ENCODE measurements at places on chromosomes 6 and 20.

GRCh38 chr20:50877232-50877743, 53.9 kb downstream of the ADNP start:
- no peaks in the 10 kb centered on the region for H3K36me3 ChIP-seq
- no peaks in the 10 kb centered on the region for H3K27me3 ChIP-seq
- H3K27ac ChIP-seq: no peak overlapping the region
- no peak for DNase-seq
- no peaks in the 10 kb centered on the region for H3K4me1 ChIP-seq

- H3K4me3 ChIP-seq: no peak overlapping the region
- H3K27me3 ChIP-seq: no peaks in the 10 kb centered on the region
- no peaks in the 10 kb centered on the region for H3K36me3 ChIP-seq
- DNase-seq: no peak
- H3K27ac ChIP-seq: no peak overlapping the region
Measured at GRCh38 chr6:85136310-85136709, 313.6 kb upstream of the NT5E start.

- no peaks in the 10 kb centered on the region for H3K27me3 ChIP-seq
- H3K4me3 ChIP-seq: no peak overlapping the region
- no peak overlapping the region for H3K27ac ChIP-seq
- H3K36me3 ChIP-seq: no peaks in the 10 kb centered on the region
- DNase-seq: no peak
Measured at GRCh38 chr20:36405255-36405654, 99.1 kb downstream of the DLGAP4 start.

DNA sequence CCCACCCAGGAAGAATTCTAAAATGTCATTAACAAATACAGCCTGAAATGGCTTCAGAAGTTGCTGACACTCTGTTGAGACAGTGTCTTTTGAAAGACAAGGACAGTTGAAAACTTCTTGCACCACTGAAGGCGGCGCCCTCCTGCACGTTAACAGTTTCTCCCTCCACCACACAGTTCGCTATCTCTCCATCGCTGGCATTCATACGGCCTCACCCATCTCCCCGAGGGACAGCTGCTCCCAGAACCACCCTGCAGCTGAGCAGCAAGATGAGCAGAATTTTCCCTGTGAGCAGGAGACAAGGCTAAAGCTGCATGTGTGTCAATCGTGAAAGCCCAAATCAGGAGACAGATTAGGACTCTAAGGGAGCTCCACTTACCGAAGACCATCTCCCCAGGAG, 113.3 kb downstream of the LY86 start:
- DNase-seq: no peak
- H3K4me1 ChIP-seq: peaks cover 19% of the 10 kb centered on the region
- H3K36me3 ChIP-seq: no peaks in the 10 kb centered on the region
- H3K27me3 ChIP-seq: no peaks in the 10 kb centered on the region
- H3K4me3 ChIP-seq: no peak overlapping the region

GRCh38 chr6:33640361-33640760, 19.2 kb downstream of the ITPR3 start:
- no peak overlapping the region for H3K4me3 ChIP-seq
- H3K4me1 ChIP-seq: no peaks in the 10 kb centered on the region
- no peak for DNase-seq
- H3K27ac ChIP-seq: no peak overlapping the region
- no peaks in the 10 kb centered on the region for H3K36me3 ChIP-seq
